Anterior cingulate cortex (tissue), 58 donors: ENCODE measurements at places on chromosomes 3 and 15.

DNA sequence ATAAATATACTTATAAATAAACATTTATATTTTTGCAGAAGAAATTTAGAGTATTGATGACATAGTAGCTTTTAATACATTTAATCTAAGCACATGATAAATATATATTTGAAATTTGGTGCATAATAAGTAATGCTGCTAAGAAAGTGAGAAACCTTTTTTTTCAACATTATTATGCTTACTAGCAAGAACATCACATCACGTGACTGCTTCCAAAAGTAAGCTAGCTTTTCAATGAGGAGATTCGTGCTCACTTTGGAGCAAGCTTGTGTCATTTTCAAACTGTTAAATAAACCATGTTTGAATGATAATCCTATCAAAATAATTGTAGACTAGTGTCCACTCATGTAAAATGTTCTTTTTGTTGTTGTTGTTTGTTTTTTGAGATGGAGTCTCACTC, 109.0 kb upstream of the SLC4A7 start:
- no peak for DNase-seq

DNA sequence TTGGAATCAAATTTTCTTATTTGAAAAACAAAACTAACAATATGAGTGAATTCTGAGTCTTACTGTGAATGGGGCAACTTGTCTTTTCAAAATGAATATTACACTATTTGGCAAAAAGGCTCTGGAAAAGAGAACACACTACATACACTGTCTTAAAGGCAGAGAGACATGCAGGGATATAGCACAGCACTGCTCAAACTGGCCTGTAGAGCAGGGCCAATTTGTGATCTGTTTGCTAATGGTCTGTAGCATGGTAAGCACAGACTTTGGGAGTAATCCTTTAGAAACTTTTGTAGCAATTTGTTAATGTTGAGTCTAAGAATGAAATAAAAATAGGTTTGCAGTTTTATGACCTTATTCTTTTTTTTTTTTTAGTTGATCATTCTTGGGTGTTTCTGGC, 679.8 kb upstream of the SGO1 start:
- DNase-seq: no peak

DNA sequence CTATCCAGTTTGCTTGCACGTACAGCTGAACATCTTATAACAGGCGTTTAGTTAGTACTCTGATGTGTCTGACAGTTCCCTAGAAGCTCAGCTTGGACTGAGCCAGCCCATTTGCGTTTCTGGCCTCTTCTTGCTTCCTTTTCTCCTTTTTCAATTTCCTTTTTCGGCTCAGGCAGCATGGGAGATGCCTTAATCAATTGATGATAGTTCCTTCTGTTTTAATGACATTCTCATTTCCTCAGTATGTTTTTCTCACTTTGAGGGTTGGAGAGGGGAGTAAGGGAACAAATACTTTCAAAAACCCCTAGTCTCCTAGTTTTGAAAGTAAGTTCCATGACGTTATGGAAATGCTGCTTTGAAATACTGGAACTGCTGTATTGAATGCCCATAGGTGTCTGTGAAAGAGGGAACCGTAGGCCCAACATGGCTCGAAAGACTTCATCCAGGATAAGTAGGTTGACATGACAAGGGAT, 18.9 kb downstream of the IL1RAP start:
- DNase-seq: no peak

DNA sequence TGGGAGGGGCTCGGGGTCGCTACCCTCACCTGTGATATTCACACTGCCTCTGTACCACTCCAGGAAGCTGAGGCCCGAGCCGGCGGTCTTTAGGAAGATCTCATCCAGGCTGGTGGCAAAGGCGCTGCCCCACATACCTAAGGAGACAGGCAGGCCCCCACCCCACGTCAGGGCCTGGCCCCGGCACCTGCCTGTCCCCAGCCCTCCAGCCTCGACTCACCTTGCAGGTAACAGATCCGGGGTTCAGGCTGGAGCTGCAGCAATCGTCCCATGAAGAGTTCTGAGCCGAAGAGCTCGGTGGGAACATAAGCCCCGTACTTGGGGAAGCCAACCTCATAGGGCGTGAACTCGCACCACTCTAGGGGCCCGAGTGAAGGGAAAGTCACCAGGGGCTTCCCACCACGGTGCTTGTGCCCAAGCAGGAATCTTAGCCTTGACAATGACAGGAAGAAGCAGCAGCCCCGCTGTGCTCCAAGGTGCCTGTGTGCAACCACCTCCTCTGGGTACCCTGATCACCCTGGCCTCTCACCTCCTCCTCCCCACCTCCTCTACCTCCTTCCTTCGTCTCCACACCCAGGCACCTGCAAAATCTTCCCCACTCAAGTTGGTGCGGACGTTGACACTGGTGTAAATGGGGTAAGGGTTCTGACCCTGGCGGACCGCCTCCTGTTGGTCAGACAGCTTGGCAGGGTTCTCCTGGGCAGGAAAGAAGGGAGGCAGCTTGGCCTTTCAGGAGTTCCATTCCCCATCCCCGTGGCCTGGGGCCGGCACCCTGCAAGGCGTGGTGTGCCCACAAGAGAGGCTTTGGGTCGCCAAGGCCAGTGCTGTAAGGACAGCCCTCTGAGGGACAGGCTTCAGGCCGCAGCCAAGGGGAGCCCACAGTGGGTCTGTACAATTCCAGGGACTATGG, 10.6 kb downstream of the PLA2G4F start:
- DNase-seq: no peak

DNA sequence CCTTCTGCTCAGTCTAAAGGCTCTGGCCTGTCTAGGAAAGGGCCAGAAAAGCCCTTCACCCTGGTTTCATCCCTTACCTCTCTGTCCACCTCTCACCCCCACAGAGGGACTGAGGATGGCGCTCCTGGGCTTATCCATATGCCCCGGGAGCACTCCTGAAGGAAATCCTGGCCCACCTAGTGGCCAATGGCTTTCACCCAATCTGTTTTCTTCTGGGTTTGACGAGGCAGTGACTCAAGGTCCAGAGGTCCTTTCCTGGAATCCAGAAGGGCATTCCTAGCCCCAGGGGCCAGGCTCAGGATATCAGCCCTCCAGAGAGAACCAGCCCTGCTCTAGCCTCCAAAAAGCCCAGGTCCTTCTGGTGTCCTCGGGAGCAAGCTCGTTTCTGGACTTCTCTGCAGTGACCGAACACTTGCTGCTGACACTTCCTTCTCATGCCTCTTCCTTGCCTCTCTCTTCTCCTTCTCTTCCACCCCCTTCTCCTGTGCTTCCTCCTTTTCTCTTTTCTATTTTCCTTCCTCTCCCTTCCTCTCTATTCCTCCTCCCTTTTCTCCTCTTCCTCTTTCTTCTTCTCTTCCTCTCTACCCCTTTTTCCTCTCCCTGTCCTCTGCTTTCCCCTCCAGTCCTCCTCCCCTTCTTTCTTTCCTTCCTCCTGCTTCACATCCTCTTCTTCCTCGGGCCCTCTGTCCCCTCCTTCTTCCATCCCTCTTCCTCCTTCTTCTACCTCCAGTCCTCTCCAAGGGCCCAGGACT, 59.6 kb downstream of the RHCG start:
- DNase-seq: no peak

GRCh38 chr3:130839813-130840212, 54.1 kb upstream of the ATP2C1 start:
- no peak for DNase-seq

DNA sequence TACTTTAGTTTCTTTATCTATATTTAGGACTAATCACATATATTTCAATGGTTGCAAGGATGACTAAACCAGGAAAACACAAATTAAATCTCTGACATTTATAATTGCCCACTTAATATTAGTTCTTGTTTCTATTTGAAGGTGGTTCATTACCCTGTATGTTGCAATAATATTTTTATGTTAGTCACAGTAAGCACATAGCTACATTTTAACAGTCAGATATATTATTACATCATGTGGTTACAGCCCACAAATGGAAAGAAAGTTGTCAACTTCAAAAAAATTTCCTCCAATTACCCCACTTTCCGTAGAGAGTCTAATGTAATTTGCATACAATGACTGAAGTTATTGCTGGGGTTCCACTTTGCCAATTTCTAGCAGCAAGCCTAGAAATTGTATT, 114.6 kb downstream of the TUSC7 start:
- no peak for DNase-seq

DNA sequence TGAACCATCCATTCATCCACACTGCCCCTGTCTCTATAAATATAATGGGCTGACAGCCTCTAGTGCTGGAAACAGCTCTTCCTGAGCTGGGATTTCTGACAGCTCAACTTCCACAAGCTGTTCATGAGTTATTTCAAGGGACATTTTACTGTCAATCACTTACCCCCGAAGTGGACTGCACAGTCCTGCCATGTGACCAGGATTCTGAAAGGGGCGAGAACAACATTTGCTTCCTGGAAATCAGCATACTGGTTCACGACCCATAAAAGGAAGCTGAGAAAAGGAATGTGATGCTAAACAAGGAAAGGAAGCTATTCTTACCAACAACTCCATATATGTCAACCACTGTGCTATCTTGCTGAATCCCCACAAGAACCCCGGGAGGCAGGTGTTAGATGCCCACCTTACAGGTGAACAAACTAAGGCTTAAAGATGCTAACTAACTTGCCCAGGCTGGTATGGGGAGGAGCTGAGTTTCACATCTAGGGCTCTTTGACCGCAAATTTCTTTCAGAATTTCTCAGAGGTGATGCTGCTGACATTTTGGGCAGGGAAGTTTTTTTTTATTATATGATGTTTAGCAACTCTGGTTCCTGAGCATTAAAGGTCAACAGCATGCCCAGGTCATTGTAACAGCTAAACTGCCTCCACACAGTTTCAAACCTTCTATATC, 16.5 kb upstream of the REC114 start:
- DNase-seq: no peak
